ENCODE measurements at places on chromosomes 3 and 15.

DNA sequence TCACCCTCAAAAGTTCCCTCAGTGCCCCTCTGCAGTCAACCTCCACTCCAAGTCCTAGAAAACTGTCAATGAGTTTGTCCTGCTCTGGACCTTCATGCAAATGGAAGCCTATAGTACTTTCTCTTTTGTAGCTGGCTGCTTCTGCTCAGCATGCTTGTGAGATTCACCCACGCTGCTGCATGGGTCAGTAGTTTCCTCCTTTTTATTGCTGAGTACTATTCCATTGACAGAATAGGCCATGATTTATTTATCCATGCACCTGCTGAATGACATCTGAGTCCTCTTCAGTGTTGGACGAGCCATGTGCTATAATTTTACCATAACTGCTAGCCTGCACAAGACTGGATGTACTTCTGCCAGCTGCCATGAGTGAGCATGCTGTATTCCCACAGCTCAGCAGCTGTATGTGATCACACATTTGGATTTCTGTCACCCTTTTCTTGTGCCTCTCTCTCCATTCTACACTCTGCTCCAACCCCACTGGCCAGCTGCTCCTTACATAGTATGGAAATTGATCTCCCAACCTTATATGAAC lies 26.3 kb downstream of the CDCP1 start:
- DNase-seq = no peak

GRCh38 chr3:130853581-130853980 lies 40.3 kb upstream of the ATP2C1 start:
- DNase-seq = no peak

GRCh38 chr3:6571448-6571847 lies 289.5 kb upstream of the GRM7 start:
- DNase-seq = no peak

GRCh38 chr15:50881121-50882048 lies 27.1 kb upstream of the AP4E1 start:
- DNase-seq = no peak

DNA sequence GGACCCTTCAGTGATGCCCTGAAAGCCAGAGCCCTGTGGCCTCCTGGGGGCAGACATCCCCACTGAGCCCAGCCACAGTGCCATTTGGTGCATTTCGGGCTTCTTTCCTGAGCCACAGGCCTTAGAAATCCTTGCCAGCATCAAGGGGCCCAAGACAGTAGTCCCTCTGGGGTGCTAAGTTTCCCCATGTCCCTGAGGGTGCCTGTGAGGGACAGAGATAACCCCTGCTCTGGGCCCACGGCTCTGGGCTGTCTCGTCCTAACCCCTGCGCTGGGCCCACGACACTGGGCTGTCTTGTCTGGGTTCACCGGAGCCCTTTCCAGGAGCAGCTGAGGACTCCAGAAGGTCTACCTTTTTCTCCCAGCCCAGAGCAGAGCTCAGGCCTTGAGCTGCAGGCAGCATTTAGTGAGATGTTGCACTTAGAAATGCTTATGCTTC lies 45.1 kb upstream of the FGD5 start:
- DNase-seq = no peak

- DNase-seq = no peak
Measured at GRCh38 chr15:92421976-92422375, 28.3 kb downstream of the ST8SIA2 start.

GRCh38 chr3:197333901-197334639 lies 35.7 kb upstream of the DLG1 start:
- no peak for DNase-seq

Measured in stimulated activated naive CD4-positive, alpha-beta T cell (primary cell).